ENCODE measurements at places on chromosomes 2 and 18.

DNA sequence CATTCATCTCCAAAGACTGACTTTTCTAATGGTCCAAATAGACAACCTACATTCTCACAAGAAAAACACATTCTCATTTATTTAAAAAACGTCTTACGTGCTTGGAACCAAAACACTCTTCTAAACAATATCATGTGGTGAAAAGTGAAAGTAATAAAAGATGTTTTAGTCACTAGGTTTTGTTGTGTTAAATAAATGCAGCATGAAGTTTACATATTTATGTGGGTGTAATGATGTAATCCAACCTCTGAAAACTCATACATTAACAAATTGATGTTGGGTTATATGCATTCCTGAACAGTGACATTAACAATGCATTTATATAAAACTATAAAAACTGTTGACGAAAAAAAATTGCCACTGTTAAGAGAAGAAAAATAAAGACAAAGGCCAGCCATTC, 55.1 kb upstream of the ACVR2A start:
- H3K36me3 ChIP-seq, result no peaks in the 10 kb centered on the region
- H3K4me1 ChIP-seq, result no peaks in the 10 kb centered on the region
- H3K27ac ChIP-seq, result no peak overlapping the region

- peaks cover 71% of the 10 kb centered on the region for H3K4me1 ChIP-seq
- no peaks in the 10 kb centered on the region for H3K36me3 ChIP-seq
- no peak overlapping the region for H3K27ac ChIP-seq
- peak; percentile 29 for DNase-seq
- no peaks in the 10 kb centered on the region for H3K27me3 ChIP-seq
Measured at GRCh38 chr18:79519751-79520477, 124.2 kb downstream of the NFATC1 start.

DNA sequence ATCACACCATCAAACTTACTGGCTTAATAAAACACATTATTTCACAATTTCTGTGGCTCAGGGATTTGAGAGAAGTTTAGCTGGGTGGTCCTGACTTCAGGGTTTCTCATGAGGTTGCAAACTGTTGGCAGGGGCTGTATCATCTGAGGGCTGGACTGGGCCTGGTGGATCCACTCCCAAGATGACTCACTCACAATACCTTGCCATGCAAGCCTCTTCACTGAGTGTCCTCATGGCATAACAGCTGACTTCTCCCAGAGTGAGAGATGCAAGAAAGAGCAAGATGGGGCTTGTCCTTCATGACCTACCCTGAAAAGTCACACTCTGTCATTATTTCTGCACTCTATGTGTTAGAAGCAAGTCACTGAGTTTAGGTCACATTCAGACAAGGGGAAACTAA, 73.8 kb downstream of the AQP4 start:
- H3K36me3 ChIP-seq, result no peaks in the 10 kb centered on the region
- no peak overlapping the region for H3K27ac ChIP-seq
- no peak for DNase-seq
- no peak overlapping the region for H3K4me3 ChIP-seq
- H3K27me3 ChIP-seq, result no peaks in the 10 kb centered on the region

- no peak overlapping the region for H3K4me3 ChIP-seq
- no peak for DNase-seq
- no peaks in the 10 kb centered on the region for H3K27me3 ChIP-seq
- H3K36me3 ChIP-seq, result no peaks in the 10 kb centered on the region
- H3K27ac ChIP-seq, result no peak overlapping the region
Measured at GRCh38 chr2:105615305-105615704, 129.4 kb upstream of the NCK2 start.

- H3K27ac ChIP-seq, result no peak overlapping the region
- H3K27me3 ChIP-seq, result no peaks in the 10 kb centered on the region
- no peak overlapping the region for H3K4me3 ChIP-seq
- no peak for DNase-seq
- no peaks in the 10 kb centered on the region for H3K36me3 ChIP-seq
Measured at GRCh38 chr2:126264625-126265024, 391.3 kb upstream of the GYPC start.

DNA sequence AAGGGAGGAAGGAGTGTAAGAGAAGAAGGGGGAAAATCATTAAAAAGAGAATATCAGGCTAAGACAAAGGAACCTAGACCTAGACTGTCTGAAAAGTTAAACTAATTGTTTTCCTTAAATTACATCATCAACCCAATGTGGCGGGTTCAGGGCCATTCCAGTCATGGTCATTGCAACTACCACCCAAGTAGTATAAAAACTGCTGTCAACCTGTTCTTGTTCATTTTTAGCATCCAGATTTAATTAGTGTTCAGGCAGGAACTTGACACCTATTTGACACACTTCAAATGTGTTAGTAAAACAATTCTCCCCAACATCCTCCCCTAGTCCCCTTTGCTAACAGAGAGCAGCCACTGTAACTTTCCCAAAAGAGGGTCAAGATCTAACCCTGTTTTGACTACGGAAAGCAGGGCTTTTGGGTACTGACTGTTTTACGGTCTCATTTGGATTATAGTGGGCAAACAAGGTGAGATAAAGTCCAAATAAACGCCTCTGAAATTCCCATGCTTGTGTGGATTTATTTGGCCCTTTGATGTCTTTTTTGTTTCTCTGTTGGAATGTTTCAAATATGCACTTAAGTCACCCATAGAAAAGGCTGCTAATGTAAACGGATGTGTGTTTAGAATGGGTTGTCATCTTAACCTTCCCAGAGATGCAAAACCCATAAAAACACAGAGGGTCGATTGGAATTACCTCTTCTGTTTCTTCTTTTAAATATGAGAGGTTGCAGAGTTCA, 19.3 kb upstream of the TANC1 start:
- H3K27me3 ChIP-seq, result no peaks in the 10 kb centered on the region
- DNase-seq, result no peak
- no peaks in the 10 kb centered on the region for H3K4me1 ChIP-seq
- H3K4me3 ChIP-seq, result no peak overlapping the region
- no peaks in the 10 kb centered on the region for H3K36me3 ChIP-seq

DNA sequence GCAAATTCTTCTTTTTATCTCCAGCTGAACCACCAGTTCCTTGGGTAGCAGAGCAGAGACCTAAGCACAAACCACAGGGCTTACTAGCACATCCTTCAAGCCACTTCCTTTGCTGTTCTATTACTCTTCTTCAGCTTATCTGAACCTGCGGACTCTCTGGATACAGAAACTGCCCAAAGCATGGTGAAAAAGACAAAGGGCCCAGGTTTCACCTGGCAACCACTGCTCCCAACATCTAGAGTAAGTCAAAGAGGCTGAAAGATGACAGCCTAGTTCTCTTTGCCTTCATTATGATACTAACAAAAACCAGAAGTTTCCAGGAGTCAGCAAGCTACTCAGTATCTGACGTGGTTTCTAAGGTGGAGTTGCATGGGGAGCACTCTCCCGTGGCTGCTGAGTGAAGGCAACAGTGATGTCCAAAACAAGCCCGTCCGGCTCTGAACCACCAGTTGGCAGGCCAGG, 43.4 kb downstream of the KANSL3 start:
- peaks cover 20% of the 10 kb centered on the region for H3K4me1 ChIP-seq
- no peak overlapping the region for H3K4me3 ChIP-seq
- DNase-seq, result no peak

- DNase-seq, result no peak
- H3K4me3 ChIP-seq, result no peak overlapping the region
- no peak overlapping the region for H3K27ac ChIP-seq
- H3K36me3 ChIP-seq, result no peaks in the 10 kb centered on the region
- no peaks in the 10 kb centered on the region for H3K4me1 ChIP-seq
- no peaks in the 10 kb centered on the region for H3K27me3 ChIP-seq
Measured at GRCh38 chr2:235847576-235847975, 320.6 kb downstream of the GBX2 start.

DNA sequence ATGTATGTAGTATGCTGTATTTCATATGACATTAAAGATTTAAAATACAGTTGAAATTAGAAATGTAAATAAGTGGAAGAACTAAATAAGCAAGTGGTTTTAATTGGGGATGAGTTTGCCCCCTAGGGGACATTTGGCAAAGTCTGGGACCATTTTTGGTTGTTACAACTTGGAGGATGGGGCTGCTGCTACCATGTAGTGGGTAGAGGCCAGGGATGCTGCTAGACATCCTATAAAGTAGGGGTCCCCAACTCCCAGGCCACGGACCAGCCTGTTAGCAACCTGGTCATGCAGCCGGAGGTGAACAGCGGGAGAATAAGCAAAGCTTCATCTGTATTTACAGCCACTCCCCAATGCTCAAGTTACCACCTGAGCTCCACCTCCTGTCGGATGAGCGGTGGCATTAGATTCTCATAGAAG, 27.9 kb upstream of the ASNSD1 start:
- H3K36me3 ChIP-seq, result no peaks in the 10 kb centered on the region
- H3K4me3 ChIP-seq, result no peak overlapping the region
- no peaks in the 10 kb centered on the region for H3K4me1 ChIP-seq
- no peak overlapping the region for H3K27ac ChIP-seq
- no peaks in the 10 kb centered on the region for H3K27me3 ChIP-seq
- no peak for DNase-seq

DNA sequence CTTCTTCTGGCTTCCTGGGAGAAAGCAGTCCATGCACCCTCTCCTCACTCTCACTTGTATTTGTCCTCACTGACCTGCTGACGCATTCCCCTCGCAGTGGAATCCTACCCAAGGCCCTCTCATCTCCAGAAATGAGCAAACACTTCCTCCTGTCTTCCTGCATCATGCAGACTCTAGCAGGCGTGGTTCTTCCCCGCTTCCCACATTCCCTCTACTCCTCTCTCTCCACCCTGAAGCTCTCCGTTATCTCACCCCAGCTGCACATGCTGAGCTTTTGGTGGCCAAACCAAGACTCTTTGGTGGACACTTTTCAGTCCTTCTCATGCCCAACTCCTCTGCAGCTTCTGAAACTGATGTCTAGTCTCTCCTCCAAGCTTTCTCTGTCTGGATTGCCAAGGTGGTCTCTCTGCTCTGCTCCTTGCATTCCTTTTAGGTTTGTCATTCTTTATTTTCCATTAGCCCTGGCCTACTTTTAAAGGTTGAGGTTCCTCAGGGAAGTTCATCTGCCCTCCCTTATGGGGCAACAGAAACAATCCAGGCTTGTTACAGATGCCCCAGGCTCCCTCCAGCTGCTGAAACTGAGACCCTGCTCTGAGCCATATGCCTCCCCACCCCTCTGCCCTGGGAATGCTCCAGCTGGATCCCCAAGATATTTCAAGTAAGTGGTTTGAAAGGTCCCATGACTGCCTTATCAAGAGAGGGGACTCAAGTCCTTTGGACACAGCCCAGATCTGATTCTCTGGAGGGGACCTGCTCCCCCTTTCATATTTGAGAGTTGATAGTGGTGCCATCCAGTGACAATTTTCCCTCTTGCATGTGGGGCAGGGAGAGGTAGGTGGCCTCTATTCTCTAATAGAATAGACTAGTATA, 835 bp upstream of the IL18RAP start:
- H3K27me3 ChIP-seq, result no peaks in the 10 kb centered on the region
- H3K4me3 ChIP-seq, result no peak overlapping the region
- DNase-seq, result no peak
- no peaks in the 10 kb centered on the region for H3K36me3 ChIP-seq
- H3K4me1 ChIP-seq, result peaks cover 12% of the 10 kb centered on the region

- H3K27ac ChIP-seq, result no peak overlapping the region
- no peak overlapping the region for H3K4me3 ChIP-seq
Measured at GRCh38 chr2:118380915-118381653, 292.8 kb downstream of the INSIG2 start.

DNA sequence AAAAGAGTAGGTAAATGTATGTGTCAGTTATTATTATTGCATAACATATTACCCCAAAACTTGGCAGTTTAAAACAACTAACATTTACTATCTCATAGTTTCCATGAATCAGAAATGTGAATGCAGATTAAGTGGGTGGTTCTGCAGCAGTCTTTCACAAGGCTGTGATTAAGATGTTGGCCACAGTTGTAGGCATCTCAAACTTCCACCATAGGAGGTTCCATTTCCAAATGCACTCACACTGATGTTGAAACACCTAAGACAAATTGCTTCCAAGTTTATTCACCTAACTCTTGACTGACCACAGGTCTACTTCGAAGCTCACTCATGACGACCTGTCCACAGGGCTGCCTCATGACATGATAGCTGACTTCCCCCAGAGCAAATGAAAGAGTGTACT, 360.8 kb downstream of the GRB14 start:
- H3K36me3 ChIP-seq, result no peaks in the 10 kb centered on the region
- H3K4me3 ChIP-seq, result no peak overlapping the region
- no peaks in the 10 kb centered on the region for H3K27me3 ChIP-seq

GRCh38 chr2:41197781-41198180, 745.9 kb upstream of the SLC8A1 start:
- H3K27ac ChIP-seq, result no peak overlapping the region
- H3K27me3 ChIP-seq, result no peaks in the 10 kb centered on the region
- H3K4me1 ChIP-seq, result no peaks in the 10 kb centered on the region
- H3K36me3 ChIP-seq, result no peaks in the 10 kb centered on the region
- no peak overlapping the region for H3K4me3 ChIP-seq

- no peaks in the 10 kb centered on the region for H3K4me1 ChIP-seq
- no peak for DNase-seq
- H3K27me3 ChIP-seq, result no peaks in the 10 kb centered on the region
- H3K36me3 ChIP-seq, result no peaks in the 10 kb centered on the region
- H3K4me3 ChIP-seq, result no peak overlapping the region
- H3K27ac ChIP-seq, result no peak overlapping the region
Measured at GRCh38 chr18:62738639-62739038, 23.3 kb downstream of the PHLPP1 start.

DNA sequence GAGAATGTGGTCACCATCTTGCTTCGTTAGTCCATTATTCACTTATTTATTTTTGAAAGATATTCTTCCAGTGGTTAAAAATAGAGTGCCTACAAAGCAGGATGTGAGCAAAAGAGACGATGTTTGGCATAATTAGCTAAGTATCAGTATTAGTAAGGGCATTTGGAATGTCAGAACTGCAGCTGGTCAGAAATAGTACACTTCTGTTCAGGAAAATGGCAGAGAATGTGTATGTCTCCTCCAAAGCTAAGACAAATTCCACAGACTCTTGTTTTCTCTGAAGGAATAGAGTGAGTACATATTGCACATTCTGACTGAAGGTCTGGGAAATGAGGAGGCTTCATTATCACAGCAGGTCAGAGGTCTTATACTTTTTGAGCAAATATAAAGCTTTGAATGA, 209.0 kb downstream of the L3MBTL4 start:
- no peak overlapping the region for H3K27ac ChIP-seq
- no peaks in the 10 kb centered on the region for H3K27me3 ChIP-seq
- H3K4me1 ChIP-seq, result no peaks in the 10 kb centered on the region
- no peak for DNase-seq
- H3K36me3 ChIP-seq, result no peaks in the 10 kb centered on the region
- no peak overlapping the region for H3K4me3 ChIP-seq

DNA sequence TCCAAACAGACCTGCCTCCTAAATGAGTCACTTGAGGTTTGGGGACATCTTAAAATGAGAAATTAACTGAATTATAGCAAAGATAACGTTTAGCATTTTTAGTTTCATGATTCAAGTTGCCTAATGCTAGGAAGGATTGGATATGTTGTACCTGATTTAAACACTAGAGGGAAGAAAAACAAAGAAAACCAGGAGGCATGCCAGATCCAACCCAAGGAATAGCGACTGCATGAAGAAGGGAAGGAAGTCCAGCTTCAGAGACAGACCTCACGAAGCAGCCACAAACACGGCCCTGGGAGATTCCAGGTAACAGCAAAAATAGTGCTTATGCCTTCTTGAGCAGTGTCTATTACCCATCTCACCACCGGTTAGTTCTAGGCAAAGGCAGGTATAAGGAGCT, 499.9 kb upstream of the SPHKAP start:
- no peaks in the 10 kb centered on the region for H3K4me1 ChIP-seq
- no peak overlapping the region for H3K27ac ChIP-seq
- no peaks in the 10 kb centered on the region for H3K27me3 ChIP-seq
- no peak for DNase-seq
- H3K4me3 ChIP-seq, result no peak overlapping the region
- H3K36me3 ChIP-seq, result no peaks in the 10 kb centered on the region

GRCh38 chr2:20444101-20444992, 2.5 kb upstream of the RHOB start:
- peaks cover 4% of the 10 kb centered on the region for H3K27me3 ChIP-seq
- no peak for DNase-seq
- H3K36me3 ChIP-seq, result no peaks in the 10 kb centered on the region
- H3K27ac ChIP-seq, result no peak overlapping the region
- no peak overlapping the region for H3K4me3 ChIP-seq
